ENCODE measurements at places on chromosomes 2 and 18.
A peak's percentile ranks its signal among the peaks of the same experiment; 100 is the strongest.

DNA sequence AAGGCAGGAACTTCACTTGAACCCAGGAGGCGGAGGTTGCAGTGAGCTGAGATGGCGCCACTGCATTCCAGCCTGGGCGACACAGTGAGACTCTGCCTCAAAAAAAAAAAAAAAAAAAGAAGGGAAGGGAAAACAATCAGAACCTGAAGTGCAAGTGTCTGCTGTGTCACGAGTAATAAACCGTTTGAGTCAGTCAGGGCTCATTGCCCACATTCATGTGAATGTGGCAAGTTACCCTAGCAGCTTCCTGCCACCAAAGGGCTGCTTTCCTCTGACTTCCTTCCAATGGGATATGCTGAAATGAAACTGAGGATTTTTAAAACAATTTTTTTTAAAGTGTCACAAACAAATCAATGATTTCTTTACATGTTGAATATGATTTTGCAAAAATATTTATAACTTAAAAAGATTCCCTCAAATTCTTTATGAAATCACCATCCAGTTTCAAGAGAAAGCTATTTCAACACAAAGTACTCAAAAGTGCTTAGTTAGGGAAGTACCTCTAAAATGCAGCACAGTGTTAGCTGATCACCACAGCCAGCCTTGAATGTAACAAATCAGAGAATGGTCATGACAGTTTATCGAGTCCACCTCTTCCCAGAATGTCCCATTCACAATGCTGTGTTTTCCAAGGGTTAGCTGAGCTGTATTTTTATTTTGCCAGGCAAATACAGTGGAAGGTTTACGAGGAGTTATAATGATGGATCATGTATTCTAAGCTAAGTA is 36.4 kb downstream of the WDSUB1 start:
- DNase-seq = peak; percentile 73

- DNase-seq = no peak
Measured at GRCh38 chr2:127609031-127609751, 36.8 kb upstream of the GPR17 start.

GRCh38 chr2:237533668-237534161 is 32.7 kb upstream of the PRLH start:
- DNase-seq = no peak

DNA sequence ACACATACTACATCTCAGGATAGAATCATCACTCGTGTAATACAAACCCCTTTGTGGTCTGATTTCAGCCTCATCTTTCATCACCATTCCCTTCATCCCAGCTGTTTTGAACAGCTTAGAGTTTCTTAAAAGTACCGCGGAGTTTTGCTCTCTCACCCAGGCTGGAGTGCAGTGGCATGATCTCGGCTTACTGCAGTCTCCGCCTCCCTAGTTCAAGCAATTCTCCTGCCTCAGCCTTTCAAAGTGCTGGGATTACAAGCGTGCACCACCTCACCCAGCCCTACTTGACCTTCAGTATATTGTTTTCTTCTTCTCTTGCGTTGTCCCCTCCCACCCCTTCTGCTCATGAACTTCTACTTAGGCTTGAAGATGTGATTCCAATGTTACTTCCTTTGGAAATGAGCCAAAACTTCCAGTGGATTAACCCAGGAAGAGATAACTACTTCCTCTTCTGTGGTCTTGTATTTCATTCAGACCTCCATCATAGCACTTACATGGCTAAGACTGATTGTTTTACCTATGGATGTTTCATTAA is 15.8 kb downstream of the ERLEC1 start:
- no peak for DNase-seq

DNA sequence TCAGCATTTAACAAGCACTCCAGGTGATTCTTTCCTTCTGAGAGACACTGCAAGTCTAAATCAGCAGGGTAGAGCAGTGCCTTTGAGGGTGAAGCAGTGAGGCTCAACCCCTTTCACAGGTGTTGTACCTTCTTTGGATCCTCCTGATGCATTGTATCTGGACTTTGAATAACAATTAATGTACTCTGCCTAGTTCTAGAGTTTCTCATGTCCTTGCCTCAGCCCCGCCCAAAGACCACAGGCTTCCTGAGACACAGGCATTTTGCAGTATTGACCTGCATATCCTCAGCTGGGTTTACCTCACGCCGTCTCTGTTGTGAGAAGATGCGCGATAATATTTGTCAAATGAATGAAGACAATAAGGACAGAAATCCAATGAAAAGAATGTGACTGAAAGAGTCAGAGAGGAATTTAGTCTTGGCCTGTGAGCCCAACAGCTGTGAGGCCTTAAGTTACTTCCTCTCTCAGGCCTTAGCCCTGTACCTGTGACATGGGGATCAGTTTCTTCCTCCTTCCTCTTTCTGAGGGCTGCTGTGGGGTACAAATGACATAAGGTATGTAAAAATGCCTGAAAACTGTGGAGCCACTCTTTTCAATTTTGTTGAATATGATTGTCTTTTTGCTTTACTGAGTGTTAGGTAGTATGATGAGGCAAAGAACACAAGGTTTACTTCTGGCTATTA is 43.7 kb downstream of the WIPF1 start:
- DNase-seq = no peak

DNA sequence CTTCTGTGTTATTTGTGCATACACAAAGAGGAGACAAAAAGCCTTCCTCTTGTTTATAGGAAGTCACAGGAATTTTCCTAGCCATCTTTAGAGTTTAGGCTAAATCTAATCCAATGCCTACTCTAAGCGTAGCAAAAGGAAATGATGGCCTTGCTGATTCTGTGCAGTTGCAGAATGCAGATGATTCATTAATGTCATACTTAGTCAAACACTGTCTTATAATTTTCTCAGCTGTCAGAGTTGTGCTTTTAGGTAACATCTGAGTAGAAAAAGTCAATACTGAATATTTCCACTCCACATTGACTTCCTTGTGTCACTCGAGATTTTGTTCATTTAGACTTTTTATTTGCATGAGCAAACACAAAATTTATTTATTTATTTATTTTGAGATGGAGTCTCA is 157.9 kb upstream of the FOSL2 start:
- no peak for DNase-seq

DNA sequence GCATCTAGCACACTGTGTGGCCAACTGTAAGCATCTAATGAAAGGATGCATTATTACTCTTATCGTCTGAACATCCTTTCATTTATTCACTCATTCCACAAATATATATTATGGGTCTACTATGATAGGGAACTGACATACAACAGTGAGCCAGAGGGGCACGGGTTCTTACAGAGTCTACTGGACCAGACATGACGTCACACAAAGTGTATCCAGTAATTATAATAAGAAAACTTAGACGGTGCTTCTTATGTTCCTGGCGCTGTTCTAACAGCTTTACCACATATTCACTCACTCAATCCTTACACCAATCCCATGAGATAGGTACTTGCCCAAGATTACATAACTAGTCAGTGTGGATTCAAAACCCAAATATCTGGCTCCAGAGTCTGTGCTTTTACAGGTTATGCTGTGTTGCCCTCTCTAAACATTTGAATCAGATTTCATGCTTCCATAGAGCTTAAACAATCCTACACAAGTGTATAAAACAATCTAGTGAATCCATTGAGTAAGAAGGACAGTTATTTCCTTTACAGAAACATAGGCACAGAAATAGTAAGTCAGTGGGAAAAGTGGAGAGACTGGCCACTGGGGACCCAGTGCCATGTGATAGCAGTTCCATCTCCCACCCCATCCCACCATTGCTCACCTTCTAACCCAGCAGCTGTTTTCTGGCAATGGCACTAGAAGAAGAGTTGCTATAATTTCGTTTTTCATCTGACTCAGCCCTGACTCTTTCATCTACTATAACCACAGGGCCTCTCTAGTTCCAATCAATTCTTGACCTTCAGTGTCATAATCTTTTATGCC is 24.2 kb upstream of the ARL5A start:
- no peak for DNase-seq

- no peak for DNase-seq
Measured at GRCh38 chr2:18900691-18901141, 311.3 kb upstream of the NT5C1B start.

- no peak for DNase-seq
Measured at GRCh38 chr2:189580241-189580651, 340 bp downstream of the SLC40A1 start.

DNA sequence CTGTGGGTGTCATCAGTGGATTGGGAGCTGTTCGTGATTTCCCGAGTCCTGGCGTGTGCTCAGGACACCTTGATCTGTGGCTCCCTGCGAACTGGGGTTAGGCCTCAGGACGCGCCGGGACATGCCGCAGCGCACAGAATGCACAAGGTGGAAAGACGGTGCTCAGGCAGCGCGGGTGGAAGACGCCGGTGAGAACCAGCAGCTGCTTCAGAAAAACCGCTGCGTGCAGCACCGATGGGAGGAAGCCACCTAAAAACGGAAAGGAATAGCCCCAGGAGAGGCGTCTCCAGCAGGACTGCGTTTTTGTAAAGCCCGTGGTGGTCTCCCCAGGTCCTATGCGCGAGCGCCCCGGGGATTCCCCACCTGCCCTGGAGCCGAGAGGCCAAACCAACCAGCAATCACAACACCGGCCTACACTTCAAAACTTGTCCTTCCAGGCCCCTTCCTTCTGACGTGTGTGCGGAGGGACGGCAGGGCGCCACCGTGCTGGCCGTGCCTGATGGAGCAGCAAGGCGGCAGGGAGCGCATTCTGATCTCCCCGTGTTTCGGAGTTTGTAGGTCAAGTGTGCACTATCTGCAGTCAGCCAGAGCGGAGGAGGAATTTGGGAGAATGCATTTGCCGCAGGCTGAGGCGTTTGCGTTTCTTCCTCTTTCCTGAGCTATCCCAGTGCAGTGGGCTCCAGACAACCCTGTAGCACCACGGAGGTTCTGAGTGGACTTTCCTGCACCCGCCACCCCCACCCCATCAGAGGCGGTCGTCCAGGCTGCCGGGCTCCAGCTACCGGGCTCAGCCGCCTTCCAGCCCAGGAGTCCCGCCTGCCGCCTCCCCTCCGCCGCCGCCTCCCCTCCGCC is 32.2 kb downstream of the RTP5 start:
- DNase-seq = no peak

GRCh38 chr2:164891460-164891859 is 49.8 kb upstream of the COBLL1 start:
- DNase-seq = no peak

DNA sequence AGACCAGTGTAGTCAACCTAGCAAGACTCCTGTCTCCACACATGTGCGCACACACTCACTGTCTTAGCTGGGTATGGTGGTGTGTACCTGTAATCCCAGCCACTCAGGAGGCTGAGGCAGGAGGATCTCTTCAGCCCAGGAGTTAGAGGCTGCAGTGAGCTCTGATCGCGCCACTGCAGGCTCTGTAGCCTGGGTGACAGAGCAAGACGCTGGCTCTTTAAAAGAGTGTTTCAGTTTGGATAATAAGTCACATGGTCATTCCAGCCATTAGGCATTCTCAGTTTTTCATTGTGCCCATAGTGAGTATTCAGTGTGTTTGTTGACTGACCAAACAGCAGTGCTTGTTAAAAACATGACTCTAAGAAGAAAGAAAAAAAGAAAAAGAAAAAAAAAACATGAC is 31.0 kb downstream of the RAB10 start:
- DNase-seq = no peak

DNA sequence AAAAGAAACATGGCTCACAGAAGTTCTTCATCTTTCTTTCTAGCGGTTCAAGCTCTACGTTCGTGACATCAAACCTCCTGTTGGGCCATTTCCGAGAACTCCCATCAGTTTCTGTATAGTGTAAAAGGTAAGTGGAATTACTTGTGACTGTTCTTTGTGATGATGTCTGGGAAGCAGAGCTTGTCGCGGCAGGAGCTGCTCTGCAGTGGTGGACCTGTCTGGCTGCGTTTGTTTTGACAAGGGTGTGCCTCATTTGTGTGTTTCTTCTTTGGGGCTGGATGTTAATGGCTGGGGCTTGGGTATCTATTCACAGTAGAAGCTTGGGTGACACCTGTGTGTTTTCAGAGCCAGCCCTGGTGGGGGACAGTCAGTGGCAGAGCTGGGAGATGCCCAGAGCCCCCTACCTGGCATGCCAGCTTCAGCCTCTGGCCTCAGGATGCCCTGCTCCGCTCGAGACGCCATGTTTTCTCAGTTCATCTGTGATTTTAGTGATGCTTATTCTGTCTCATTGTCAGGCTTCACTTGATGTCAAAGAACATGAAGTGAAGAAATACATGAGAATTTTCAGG is 59.6 kb downstream of the LDLRAD4 start:
- DNase-seq = no peak
